ENCODE measurements at places on chromosomes 3 and 15.

DNA sequence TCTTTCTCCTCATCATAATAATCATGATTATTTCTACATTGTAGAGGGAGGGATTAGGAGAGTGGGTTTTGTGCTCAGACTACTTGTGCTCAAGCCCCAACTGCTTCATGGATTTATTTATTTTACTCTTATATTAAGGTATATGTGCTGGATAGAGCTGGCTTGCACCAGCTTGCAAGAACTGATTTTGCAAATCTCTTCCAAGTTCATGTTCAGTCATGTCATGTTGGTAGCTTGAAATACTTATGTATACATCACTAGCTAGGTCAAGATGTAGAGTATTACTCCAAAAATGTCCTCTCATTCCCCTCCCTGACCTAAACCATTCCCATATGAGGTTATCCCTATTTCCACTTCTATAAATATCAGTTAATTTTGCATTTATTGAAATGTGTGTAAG, 293.9 kb upstream of the RBMS3 start:
- no peak for DNase-seq

DNA sequence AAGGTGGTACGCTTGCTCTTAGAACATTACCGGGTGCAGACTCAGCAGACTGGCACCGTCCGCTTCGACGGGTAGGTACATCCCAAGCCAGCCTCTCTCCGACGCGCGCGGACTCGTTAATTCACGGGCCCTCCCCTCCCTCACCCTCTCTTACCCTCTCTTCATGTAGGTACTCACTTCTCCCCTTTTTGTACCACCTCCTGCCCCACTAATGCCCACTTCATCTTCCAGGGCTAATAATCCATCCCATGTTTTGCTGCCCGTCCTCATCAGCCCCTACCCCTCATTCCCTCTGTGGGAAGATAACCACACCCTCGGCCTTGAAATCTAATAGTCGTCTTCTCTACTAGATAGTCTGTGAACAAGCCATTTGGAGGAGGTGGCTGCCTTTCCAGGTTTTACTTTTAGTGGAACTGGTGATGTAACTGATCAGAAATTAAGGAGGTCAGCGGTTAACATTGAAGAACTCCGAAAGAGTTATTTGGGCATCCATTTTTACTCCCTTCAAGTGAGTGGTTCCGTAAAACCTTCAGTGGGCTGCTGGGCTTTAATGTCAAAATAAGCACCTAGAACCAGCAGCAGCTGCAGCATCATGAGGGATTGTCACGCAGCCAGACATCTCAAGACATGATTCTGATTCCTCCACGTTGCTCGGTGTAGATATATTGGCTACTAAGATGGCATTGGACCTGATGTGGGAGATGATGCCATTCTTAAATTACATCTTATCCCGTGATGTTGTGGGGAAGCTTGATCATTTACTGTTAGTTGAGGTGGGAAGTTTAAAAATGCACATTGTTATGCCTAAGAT, 1.3 kb downstream of the FEM1B start:
- DNase-seq, result no peak

DNA sequence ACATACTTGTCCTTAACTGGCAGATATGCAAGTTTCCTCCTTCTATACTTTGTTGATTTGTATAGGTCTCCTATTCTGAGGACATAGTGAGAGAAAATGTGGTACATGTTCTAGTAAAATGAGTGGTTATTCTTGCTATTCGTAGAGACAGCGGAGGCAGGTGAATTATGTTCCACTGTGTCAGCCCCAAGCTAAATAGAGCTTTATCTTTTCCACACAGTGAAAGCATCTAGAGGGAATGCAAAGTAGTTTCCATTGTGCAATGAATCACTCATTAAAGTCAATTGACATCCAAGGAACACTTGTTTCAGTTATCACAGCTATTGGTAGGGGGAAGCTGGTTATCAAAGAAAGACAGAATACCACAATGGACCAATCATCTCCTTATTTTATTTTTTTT, 262.4 kb downstream of the NLGN1 start:
- no peak for DNase-seq

DNA sequence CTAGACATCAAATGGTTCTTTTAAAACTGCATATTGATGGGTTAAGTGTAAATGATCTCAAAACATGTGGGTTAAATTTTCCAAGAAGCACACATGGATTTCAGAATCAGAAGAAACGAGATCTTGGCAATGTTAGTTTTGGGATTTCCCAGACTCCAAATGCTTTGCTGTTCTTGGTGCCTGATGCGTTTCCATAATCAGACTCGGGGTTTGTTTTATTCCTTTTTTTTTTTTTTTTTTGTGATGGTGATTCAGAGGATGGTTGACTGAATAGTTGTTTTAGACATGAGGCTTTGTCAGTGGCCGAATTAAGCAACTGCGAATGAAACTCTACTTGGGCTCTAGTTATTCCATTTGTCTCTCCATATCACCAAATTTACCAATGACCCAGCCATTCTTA, 52.2 kb upstream of the FAM98B start:
- DNase-seq, result no peak

DNA sequence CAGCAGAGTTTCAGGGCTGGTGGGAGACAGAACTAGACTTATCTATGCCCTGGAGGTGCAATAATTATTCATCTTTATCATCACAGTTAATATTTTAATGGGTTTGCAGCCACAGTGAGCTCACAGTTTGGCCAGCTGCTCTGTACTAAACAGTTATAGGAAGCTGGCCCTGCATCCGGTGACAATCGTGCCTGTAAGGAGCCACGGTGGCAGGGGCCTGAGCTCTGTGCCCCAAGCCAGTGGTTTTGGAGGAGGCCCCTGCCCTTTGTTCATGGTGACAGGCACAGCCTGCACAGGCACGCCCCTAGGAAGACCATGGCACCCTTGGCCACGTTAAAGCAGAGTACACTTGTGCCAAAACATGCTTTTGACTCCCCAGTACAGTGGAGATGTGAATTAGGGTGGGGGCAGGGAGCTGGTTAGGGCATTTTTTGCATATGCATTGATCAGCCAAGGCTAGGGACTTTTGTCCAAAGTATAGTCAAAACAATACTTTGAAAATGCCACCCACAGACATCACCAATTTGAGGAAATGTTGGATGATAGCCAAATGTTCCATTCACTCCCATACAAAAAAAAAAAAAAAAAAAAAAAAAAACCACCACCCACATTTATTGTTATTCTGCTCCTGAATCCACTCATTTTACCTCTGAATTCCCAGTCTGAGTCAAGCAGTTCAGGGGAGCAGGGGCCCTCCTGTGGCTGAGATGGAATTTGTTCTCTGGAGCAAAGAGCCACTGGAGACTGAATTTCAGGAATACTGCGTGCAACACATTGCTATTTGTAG, 3.4 kb upstream of the RFTN1 start:
- DNase-seq, result no peak

DNA sequence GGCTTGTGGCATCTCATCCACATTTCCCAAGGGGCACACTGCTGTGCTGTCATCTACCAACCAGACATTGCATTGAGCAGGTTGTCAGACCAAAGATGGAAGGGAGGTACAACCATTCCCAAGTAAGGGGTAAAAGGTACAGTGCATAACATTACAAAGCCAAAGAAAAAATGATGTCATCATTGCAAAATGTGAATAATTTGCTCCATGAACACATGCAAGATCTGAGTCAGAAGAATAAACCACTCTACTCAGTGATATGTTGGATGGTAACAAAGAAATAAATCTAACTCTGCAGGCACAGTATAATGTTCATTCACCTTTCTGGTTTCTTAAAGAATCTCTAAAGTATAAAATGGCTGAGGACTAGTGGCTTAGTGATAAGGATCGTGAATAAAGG, 202.7 kb downstream of the MAGI1 start:
- no peak for DNase-seq

GRCh38 chr15:98746375-98747155, 98.2 kb downstream of the IGF1R start:
- no peak for DNase-seq

DNA sequence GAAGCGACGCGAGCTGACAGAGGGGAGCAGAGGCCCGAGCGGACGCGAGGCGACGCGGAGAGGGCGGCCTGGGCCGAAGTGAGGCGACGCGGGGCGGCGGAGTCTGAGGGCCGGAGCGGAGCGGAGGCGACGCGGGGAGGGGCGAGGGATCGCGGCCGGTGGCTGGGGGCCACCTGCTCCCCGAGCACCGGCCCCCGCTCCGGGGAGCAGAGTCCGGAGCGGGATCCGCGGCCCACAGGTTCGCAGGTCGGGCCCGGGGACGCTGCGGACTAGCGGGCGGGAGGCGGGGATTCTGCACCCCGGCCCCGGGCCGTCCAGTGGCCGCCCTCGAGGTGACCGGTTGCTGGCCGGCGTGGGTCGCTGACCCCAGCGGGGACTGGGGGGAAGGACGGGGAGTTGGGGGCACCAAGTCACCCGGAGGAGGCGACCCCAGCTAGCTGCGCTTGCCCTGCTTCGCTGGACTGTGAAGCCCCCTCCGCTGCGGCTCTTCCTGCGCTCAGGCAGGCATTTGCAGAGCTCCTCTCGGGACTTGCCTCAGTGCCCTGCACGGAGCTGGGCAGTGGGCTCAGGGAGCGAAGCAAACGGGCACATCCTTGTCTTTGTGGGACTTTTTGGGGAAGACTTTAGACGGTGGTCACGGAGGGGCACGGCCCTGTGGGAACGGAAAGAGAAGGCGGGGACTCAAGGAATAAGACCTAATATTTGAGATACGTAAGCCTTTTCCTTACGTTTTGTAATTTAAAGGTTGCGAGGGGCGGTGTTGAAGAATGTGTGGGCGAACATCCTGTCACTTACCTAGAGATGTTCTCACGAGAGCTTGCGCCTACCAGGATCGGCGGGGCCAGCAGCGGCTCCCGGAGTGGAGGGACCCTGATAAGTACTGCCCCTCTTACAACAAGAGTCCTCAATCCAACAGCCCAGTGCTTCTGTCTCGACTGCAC, 566 bp downstream of the HMCES start:
- no peak for DNase-seq

- DNase-seq, result no peak
Measured at GRCh38 chr3:18394384-18394995, 30.6 kb downstream of the SATB1 start.

DNA sequence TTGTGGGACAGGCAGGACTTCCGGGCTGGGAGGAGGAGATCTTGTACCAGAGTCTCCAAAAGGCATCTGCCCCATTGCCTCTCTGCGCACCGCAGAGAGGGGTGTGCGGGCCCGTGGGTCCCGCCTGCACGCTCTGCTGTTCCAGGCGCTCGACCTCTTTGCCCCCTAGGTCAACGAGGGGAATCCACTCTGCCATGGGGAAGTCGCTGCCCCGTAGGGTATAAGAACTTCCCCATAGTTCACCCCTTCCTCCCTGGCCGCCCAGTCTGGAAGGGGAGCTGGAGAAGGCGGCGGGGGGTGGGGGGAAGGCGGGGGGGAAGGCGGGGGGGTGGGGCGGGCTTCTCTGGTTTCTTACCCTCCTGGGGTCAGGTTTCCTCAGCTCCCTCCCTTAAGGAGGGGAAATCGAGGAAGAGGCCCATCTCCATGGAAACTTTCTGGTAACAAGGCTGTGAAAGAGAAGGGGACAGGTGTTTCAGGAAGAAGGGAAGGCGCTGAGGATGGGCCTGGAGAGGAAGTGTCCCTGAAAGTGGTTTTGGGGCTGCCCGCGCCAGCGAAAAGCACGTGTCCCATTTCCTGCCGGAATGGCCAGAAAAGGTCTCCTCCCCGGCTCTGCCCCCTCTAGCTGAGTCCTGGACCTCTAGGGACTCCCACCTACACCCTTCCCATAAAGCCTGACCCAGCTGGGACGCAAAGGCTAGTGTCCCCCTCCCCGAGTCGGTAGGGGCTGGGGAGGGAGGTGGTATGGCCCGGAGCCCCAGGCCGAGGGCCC, 27.5 kb downstream of the NR1I2 start:
- no peak for DNase-seq

GRCh38 chr3:83248454-83248853, 1487.0 kb upstream of the GBE1 start:
- no peak for DNase-seq

- DNase-seq, result no peak
Measured at GRCh38 chr3:42632146-42632545, 21.4 kb upstream of the ZBTB47 start.

DNA sequence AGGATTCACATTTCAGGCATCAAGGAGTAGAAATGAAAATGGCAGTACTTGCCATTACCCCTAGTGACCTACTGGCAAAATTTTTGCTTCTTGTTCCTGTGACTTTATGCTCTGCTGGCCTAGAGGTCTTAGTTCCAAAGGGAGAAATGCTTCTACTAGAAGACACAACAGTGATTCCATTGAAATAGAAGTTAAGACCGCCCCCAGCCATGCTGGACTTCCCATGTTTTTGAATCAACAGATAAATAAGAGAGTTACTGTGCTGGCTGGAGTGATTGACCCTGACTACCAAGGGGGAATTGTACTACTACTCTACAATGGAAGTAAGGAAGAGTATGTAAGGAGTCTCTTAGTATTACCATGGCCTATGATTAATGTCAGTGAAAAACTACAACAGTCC, 196.2 kb upstream of the AZI2 start:
- no peak for DNase-seq

DNA sequence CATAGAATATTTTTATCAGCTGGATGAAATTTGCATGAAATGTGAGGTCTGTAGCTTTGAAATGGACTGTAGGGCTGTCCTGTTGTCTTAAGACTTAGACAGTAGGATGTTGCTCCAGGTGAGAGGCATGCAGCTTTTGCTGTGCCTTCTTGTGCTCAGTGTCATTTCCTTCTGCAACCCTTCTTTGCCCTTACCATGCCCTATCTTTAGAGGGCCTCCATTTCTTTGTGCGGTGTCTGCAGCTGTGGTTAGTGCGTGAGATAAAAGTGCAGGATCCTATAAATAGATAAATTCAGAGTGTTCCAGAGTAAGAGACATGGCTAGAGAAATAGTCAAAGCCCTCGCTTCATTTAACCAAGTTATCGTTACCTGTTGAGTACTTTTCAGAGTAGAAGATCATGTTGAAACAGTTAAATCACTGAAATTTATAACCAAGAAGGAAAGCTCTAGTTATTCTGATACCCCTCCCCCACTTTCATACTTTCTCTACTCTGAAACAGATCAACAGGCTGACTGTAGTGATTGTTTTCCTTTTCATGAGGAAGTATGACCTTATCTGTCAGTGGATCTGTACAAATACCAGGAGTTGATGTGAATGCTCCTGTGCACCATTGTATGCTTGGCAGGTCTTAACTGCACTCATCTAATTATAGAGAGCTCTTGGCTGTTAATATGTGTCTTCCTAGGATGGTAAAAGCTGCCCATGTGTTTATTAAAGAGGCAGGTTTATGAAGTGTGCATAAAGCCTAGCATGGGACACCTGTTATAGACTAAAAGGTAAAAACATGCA, 18.2 kb downstream of the EIF3J start:
- no peak for DNase-seq

DNA sequence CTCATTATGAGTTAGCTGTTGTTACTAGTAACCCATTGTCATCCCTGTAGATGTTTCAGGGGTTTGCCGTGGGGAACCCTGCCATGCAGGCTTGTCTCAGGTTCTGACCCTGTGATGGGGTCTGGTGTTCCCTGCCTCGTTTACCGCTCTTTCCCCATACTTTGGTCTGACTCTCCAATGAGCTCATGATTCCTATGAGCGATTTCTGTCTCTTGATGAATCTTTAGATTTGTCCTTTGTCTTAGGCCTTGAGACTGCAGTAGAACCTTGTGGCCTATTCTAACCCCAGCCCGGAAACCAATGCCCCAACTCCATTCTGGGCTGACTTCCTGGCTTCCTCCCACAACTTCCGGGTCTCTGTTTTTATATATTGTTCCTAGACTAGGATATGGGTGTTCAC, 11.3 kb upstream of the IQGAP1 start:
- no peak for DNase-seq

GRCh38 chr3:129346695-129347457, 68.2 kb downstream of the HMCES start:
- no peak for DNase-seq

GRCh38 chr15:40575113-40575512, 6.0 kb downstream of the RPUSD2 start:
- no peak for DNase-seq

- DNase-seq, result no peak
Measured at GRCh38 chr15:88022716-88023115, 233.8 kb downstream of the NTRK3 start.
